Heart left ventricle (tissue), 16 donors: ENCODE measurements at places on chromosomes 1 and 21.

DNA sequence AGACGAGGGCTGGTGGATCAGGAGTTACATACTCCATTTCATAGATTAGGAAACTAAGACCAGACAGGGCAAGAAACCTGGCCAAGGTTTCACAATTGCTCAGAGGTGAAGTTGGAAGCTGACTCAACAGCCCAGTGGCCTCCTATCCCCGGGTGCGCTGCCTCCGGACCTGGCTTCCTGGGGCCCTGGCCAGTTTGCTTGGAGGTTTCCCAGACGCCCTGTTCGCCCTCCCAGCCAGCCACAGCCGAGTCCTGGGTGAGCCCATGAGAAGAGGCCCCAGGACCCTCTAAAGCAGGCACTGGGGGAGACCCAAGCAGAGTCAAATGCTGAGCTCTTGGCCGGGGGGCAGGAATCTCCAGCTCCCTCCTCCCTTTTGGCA, 180.1 kb downstream of the ZBTB18 start:
- no peak for DNase-seq

GRCh38 chr1:59666106-59666505, 148.6 kb upstream of the HOOK1 start:
- DNase-seq = no peak

- DNase-seq = no peak
Observed at GRCh38 chr21:37917612-37918011, 1.4 kb upstream of the KCNJ6 start.

DNA sequence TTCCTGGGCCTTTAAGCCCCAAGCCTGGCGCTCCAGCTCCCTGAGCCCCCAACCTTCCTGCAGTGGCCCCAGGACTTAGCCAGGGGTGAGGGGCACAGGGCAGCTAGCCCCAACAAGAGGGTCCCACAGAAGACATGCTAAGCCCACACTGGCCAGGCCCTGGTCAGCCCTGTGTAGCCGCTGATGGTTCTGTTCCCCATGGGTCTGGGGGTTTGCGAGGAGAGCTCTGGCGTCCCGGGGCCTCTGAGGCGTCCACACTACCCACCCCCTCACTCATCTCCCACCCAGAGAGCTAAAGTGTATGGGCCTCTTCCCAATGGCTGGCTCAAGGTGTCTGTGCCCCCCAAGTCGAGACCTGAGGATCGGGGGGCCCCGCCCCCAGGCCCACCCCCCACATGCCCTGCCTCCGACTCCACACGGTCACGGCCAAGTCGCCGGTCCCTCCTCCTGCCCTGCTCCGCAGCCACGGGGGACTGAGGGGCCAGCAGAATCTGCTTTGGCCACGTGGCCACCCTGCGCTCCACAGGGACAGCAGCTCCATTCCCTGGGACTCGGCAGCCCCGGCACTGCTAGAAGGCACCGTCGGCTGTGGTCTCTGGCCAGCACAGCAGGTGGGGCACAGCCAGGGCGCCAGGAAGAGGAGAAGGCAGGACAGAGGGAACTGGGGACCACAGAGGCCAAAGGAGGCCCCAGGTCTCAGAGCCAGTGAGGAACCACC, 7.8 kb downstream of the TNFRSF18 start:
- peak; percentile 14 for DNase-seq
